NCI-H226 (cell line): ENCODE measurements at places on chromosomes 1 and 21.

- no peak for DNase-seq
These were observed 237.1 kb downstream of the TRABD2B start for GRCh38 chr1:47759936-47760629.

GRCh38 chr1:232578651-232579195 is 51.2 kb downstream of the SIPA1L2 start:
- no peak for DNase-seq

DNA sequence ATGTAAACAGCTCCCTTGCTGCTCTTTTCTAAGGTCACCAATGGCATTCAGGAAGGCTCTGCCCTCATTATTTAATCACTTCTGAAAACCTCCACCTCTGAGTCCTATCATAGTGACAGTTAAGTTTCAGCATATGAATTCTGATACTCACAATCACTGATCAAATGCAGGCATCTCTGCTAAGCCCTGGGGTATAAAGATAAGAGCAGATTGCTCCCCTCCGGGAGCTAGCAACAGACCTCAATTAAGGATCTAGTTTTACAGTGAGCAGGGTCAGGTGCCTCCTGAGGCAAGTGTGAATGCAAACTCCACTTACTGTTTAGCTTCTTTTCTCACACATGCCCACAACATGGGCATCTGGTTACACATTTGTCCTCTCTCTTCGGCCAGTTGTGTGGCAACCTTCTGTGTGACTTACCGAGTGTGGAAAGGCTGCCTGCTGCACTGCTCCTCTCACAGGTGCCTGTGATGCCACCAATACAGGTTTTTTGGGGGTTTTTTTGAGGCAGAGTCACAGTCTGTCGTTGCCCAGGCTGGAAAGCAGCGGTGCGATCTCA is 15.0 kb downstream of the IL10RB start:
- DNase-seq, result no peak

DNA sequence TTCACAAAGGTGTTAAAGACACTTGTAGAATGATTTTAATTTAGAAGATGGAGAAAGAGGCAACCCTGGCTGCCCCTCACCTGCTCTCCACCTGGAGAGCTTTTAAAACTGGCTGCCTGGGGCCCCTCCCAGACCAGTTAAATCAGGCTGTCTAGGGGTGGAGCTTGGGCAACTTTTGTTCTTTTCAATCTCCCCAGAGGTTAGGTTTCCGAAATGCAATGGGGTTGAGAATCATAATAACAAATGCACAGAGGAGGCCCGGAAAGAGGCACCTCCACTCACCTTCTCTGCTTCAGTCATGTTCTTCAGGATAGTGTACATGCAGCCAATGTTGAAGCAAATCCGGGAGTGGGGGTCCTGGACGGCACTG is 400 bp downstream of the NCF2 start:
- DNase-seq, result no peak

DNA sequence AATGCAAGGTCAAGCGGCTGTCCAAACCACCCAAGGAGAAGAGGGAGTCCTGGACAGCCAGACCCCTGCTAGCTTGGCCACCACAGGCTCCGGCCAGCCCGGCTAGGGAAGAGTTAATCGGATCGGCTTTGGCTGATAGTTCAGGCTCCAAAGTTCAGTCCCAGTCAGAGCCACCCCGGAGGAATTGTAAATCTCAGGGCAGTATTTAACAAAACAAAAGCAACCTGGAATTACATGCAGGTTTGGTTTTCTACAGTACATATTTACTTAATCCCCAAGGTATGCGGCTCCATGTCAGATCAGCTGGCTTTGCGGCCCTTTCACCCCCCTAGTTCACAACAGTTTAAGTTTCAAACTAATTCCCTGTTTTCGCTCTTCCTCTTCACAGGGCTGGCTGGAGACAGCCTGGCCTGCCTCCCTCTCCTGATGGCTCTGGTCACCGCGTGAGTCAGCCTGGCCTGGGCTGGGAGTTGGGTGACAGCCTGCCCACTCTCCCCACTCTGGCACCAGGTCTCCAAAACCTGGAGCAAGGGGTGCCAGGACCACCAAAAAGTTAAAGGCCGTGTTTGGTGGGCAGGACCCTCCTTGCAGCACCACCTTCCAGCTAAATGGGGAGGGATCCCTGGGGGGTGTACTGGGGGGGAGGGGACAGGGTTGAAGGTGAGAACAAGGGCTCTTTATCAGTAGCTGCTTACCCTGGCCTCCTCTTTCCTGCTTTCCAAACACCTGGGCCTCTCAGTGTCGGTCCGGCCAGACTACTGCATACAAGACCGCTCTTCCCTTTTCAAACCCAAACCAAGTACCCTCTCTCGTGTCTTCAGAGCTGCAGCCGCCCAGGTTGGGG is 1.9 kb downstream of the DHRS3 start:
- peak; percentile 24 for DNase-seq

GRCh38 chr1:22375601-22376000 is 76.0 kb upstream of the ZBTB40 start:
- DNase-seq, result no peak

GRCh38 chr1:111878649-111879048 is 110.8 kb downstream of the KCND3 start:
- peak; percentile 3 for DNase-seq

DNA sequence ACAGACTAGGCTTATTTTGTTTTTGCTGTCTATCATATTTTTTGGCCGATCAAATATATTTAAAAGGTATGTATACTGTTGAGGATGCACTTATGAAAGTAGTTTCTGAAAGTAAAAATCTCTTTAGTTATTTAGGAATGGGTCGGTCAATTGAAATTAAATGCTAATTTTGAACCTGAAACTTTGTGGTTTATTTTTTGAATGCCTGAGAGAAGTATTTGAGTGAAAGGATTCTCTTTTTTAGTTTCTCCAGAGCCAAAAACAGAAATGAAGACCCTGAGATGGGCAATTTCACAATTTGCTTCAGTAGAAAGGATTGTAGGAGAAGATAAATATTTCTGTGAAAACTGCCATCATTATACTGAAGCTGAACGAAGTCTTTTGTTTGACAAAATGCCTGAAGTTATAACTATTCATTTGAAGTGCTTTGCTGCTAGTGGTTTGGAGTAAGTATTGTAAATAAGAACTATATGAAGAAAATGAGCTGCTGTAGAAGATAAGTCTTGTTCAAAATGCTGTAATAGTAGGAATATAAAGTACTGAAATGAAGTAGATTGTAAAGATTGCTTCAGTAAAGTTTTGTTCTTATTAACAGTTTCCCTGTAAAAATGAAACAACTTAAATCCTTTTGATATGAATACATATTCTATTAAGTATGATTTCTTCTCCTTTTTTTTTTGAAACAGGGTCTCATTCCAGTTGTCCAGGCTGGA is 11.5 kb downstream of the USP1 start:
- no peak for DNase-seq

GRCh38 chr1:43822040-43822690 is 111.4 kb upstream of the ARTN start:
- DNase-seq, result peak; percentile 94

DNA sequence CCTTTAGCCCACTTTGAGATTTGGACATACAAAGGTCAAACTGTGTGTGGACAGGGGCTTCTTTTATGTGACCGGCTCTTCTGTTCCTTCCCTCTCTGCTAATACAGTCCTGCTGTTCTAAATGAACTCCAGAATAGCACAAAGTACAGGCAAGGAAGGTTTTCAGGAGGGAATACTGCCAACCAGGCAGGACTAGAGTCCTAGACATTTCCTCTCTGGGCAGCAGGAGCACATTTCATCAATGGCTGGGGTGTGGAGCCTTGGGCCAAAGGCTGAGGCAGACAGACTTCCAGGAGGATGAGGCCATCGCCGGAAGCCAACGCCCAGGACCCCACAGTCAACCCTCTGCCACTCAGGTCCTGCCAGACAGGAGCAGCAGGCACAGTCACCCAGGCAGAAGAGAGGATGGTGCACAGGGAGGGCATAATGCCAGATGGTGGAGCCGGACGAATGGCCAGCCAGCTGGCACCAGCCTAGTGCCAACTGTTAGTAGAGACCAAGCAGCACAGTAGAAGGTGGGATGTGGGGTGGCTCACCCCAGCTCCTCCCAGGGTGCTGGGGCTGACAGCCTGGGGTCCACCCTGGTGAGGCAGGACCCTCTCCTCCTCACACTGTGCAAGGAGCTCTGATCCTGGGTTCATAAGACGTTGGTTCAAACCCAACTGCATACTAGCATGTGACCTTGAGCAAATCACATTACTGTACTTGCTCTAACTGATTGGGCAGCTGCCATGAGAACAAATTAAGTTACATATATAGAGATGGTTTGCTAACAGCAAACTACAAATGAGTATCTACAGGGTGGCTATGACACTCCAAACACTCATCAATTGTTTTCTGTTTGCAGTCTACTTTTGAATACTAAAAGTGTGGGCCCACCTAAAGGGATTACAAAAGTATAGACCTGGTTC is 410.7 kb downstream of the SIPA1L2 start:
- no peak for DNase-seq

DNA sequence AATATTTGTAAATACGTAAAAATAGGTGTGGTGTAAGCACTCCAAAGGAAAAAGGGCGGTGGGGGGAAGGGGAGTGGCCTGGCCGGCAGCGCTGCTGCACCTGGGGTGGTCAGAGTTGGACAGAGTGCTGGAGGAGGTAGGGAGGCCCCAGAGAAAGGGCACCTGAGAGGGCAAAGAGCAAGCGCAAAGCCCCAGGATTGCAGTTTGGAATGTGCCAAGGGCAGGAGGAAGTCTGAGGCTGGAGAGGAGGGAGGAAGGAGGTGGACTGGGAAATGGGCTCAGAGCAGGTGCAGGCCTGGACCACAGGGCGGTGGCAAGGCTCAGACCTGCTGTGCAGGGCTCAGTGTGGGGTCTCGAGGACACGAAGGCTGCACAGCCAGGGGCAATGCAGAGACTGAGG is 30.6 kb downstream of the LDLRAP1 start:
- DNase-seq, result no peak

GRCh38 chr1:28887419-28887834 is 26.9 kb upstream of the EPB41 start:
- DNase-seq, result no peak

DNA sequence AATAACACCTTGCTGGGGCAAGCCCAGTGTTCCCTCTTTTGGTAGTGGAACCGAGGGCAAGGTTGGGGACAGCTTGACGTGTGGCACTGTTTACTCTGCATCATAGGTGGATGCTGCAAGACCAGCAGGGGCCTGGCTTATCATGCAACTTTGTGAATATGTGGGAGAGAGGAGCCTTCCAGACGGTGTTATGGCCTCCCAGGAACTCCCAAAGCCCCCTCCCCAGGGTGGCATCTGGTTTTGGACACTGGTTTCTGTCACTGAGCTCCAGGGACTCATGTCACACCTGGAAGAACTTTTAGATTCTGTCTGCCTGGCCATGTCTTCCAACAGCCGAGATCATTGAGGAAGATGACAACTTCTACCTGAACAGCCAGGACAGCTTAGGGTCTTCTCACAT is 1.4 kb upstream of the TLR5 start:
- no peak for DNase-seq

DNA sequence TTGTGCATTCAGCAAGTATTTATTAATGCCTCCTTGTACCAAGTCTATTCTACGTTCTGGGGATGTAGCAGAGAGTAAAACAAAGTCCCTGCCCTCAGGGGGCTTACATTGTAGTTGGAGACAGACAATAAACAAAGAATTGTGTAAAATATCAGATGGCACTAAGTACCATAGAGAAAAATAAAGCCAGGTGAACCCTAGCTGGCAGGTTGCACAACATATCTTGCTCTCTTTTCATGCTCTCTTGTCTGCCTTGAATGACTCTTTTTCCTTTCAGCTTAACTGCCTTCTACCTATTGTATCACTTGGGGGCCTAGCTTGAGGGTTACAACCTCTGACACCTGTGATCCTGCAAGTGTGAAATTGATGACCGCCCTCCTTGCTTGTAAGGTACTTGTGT is 20.7 kb upstream of the FASLG start:
- DNase-seq, result no peak

DNA sequence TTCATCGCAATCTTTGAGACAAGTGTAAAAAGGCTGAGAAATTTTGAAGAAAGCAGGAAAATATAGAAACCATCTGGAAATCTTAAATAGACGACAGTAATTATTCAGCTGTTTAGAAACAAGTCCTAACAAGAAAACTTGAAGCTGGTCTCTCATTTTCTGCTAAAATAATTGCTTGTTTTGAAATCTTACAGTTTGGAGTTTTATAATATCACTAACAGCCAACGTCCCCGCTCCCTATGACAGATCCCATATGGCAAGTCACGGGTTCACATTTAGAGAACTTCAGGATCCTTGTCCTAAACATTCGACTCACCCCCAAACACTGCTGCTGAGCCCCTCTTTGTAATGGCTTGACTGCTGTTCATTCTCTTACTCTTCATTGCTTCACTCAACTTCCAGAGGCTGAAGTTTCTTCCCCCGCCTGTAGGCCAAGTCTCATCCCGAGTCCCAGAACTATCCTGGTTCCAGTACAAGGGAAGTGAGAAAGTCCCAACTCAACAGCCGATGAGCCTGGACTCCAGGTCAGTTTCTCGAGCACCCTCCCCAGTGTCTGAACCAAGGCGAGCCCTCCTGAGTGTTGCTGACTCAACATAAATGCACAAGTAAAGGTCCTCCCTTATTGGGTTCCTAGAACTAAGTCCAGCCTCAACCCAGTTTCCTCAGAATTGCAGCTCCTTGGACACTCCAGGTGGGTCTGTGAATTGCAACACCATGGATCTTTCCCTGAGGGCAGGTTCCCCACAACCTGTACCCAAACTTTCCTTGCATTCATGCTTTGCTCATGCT is 93.4 kb upstream of the BACE2 start:
- no peak for DNase-seq

DNA sequence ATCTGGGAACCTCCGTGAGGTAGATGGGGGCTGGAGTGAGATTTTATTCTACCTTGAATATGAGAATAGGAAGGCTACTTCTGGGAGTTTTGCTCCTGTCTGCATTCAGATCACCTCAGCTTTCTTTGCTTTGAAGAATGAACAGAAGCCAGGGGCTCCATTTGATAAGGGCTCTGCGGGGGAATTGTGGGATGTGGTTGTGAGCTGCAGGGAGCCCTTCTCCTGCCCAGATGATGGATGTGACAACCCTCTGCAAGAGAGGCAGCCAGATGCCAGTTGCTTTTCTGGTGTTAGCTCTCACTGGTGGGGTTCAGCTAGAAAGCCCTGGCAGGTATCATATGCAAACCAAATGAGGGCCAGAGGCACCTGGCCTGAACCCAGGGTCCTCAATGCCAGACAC is 21.5 kb downstream of the IER5 start:
- DNase-seq, result no peak

DNA sequence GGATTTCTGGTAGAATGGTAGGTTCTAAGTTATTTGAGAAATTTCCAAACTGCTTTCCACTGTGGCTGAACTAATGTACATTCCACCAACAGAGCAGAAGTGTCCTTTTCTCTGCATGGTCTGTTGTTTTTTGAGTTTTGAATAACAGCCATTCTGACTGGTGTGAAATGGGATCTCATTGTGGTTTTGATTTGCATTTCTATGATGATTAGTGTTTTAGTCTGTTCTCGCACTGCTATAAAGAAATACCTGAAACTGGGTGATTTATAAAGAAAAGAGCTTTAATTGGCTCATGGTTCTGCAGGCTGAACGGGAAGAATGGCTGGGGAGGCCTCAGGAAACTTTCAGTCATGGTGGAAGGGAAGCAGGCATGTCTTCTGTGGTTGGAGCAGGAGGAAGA is 80.3 kb downstream of the SDCCAG8 start:
- no peak for DNase-seq

GRCh38 chr21:33948951-33949444 is 33.4 kb upstream of the ATP5PO start:
- no peak for DNase-seq

GRCh38 chr1:19708567-19709110 is 44.0 kb downstream of the HTR6 start:
- no peak for DNase-seq
